ENCODE measurements at places on chromosomes 7 and 10.
A peak's percentile ranks its signal among the peaks of the same experiment; 100 is the strongest.

- no peak for DNase-seq
Measured at GRCh38 chr7:73879977-73880681, 19.2 kb downstream of the TMEM270 start.

DNA sequence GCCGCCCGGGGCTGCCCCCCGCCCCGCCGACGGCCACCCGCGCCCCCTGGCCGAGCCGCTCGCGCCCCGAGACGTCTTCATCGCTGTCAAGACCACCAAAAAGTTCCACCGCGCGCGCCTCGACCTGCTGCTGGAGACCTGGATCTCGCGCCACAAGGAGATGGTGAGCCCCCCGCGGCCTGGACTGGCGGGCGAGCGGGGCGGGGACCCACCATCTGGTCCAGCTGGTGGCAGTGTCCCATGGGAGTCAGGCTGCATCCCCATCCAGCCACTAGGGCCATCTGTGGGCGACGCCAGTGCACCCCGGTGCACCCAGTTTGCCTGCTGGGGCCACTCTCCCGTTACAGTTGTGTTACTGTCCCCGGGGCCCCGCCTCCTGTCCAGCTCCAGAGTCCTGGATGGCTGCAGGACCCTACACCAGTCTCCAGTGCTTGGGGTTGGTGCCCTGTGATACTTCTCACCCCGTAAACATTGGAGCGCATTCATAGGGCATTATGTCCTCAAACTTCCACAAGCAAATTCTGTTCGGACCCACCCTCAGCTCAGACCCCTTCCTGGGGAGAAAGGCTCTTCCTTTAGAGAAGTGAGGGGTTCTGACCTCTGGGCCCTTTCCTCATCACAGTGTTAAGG, 672 bp downstream of the LFNG start:
- no peak for DNase-seq

DNA sequence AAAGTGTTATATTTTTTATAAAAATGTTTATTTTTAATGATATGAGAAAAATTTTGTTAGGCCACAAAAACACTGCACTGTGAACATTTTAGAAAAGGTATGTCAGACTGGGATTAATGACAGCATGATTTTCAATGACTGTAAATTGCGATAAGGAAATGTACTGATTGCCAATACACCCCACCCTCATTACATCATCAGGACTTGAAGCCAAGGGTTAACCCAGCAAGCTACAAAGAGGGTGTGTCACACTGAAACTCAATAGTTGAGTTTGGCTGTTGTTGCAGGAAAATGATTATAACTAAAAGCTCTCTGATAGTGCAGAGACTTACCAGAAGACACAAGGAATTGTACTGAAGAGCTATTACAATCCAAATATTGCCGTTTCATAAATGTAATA, 64.8 kb upstream of the CAPZA2 start:
- DNase-seq = peak; percentile 50

GRCh38 chr7:78197447-78197846, 398.9 kb downstream of the PHTF2 start:
- no peak for DNase-seq

DNA sequence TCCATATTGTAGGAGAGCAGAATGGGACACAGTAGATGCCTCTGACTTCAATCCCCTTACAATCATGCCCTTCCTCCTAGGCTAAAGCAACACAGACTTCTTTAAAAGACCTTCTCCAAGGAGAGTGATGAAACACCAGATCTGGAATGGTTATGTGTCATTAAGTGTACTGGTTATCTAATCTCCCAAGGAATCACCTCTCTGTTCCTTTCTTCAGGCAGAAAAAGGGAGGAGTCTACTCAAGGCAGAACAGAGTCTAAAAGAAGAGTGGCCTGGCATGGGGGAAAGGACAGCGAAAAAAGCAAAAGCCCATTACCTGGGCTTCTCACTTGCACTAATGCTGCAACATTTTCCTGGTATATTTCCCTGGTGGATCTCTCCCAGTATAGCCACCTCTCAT, 2.9 kb downstream of the ELMO1 start:
- no peak for DNase-seq

- no peak for DNase-seq
Measured at GRCh38 chr7:78055599-78055998, 257.0 kb downstream of the PHTF2 start.

DNA sequence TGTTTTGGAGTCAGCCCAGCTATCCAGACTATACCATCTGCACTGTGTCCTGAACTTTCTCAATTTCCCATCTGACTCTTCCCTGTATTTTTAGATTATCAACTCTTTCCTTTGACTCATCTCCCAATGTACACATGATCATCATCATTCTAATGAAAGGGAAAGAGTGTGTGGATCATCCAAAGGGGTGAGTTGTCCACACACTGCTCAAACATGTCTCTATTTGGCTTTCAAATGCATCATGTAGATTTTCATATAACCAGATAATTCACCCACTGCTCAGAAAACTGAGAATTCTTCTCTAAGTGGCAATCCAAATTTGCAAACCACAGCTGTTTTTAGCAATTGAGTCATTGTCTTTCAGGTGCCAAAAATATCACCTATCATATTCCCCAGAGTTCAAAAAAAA, 190.2 kb upstream of the HPS1 start:
- no peak for DNase-seq

DNA sequence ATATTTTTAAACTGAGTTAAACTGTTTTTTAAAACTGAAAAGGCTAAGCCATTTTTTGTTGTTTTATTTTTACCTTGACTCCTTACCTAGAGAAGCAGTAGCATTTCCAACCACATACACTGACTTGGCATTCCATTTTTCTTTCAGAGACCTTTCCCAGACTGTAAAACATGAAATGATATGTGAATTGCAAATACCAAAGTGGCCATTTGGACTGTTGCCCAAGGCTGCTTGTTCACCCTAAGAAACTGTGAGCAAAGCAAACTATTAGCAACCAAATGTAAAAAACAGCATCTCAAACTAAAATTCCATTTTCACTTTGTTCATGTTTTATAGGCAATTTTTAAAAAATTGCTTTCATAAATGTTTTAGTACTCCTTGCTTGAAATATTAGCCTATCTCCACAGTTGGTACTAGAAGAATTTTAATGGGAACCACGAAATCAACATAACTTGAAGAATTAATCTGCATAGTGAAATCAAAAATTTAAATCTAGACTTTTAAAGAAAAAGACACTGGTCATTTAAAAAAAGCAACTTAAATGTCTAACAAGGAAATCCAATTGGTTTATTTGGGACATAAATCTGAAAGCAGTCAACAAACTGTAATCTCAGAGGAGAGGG, 10.8 kb downstream of the UROS start:
- peak; percentile 4 for DNase-seq

DNA sequence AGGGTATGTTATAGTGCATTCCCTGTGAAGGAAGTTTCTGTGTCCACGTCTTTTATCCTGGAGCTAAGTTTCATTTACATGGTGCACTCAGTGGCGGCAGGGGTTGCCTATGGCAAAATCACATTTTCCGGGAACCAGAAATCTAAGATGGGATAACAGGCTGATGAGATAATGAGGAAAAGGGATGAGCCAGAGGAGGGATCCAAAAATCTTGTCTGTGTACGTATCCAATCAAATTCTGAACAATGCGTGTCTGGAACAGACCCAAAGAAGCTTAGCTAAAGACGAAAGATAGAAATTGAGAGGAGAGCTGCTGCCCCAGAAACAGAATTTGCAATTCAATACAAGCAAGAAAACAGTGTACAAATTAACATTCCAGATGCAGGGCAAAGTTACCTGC, 16.1 kb downstream of the LANCL2 start:
- no peak for DNase-seq

DNA sequence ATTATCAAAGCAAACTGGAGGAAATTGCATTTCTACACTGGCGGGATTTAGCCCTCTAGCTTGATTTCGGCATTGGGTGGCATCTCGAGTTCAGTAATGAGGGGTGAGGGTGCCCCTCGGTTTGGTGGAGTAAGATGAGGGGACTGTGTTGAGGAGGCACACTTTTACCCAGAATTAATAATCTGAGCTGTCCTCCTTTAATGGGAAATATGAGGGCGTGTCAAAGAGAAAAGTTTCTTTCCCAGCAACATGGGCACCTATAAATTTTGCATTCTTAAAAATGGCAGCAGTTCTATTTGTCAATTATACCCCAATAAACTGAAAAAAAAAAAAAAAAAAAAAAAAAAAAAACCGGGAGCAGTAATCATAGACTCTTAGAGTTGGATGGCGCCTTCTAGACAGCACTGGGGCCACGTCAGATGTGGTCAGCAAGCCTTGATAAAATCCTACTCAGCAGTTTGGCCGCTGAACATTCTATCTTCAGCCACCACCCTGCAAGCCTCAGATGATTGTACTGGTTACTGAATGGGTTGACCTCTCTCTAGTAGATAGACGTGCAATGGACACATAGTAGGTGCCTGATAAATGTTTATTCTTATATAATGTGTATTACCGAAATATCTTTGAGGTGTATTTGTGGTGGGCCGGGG, 931 bp downstream of the PAPSS2 start:
- peak; percentile 61 for DNase-seq

GRCh38 chr7:125193263-125193662, 263.6 kb upstream of the POT1 start:
- no peak for DNase-seq

DNA sequence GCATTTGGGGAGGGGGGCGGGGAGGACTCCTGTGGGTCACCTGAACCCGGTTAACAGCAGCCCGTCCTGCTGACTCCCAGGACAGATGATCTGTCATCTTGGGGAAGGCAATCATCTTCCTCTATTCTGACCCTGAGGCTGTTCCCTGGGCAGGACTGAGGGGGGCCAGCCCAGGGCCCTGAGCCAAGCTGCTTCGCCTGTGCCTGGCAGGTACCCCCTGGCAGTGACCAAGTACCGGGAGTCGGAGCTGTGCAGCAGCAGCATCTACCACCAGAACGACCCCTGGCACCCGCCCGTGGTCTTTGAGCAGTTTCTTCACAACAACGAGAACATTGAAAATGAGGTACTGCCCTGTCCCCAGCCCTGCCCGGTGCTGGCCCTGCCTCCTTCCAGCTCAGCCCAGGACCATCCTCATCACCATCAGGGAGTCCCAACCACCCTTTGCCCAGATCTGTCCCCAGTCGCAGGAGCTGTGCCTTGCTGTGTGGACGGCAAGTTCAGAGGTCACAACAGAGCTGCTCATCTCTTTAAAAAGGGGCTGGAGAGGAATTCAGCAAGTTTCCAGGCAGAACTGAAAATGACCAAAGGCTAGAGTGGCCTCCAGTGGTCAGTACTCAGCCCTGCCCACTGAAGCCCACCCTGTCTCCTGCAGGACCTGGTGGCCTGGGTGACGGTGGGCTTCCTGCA, 8.1 kb downstream of the AOC1 start:
- no peak for DNase-seq

DNA sequence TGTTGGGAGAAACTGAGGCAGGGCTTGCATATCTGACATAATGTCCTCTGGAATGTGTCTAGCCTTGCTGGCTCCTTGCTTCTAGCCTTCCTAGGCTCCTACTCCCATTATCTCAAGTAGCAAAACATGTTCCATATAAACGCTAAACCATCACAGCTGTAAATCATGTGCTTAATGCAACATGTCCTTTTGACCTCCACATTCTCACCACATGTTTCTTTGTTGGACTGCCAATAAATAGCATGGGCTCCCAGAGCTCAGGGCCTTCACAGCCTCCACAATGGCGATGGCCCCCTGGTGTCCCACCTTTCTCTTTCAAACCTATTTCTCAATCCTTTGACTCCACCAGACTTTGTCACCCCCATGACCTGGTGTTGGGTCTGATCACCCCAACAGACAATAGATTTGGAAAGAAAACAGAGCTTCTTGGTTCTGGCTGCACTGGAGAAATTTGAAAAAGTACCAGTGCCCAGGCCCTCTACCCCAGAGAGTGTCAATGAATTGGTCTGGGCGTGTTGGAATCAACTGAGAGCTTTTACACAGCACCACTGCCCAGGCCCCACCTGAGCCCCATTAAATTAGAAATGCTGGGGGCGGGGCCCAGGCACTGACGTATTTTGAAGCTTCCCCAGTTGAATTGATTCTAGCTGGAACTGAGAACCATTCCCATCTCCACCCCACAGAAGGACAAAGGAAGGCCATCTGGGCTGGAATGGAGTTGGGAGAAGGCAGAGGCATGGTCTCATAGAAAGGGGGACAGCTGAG, 41.3 kb upstream of the GGCT start:
- no peak for DNase-seq

- DNase-seq = peak; percentile 6
Measured at GRCh38 chr10:27192284-27192683, 37.1 kb downstream of the MASTL start.

- DNase-seq = no peak
Measured at GRCh38 chr7:50068026-50068425, 25.0 kb downstream of the ZPBP start.

- DNase-seq = no peak
Measured at GRCh38 chr7:129616530-129616929, 5.0 kb downstream of the NRF1 start.

GRCh38 chr10:14456218-14456869, 125.6 kb upstream of the FRMD4A start:
- no peak for DNase-seq

DNA sequence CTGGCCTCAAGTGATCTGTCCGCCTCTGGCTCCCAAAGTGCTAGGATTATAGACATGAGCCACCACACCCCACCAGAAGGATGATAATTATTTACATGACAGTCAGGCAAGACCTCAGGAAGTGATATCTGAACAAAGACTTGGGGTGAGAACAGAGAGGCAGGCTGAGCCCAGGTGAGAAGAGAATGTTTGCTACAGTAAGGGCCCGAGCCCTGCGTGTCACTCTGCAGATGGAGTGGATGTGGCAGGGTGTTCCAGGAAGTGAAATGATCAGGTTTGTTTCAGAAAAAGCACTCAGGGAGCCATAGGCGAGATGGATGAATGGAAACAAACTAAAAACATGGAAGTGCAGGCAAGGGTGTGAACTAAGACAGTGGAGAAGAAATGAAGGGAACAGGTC, 22.2 kb downstream of the SFMBT2 start:
- no peak for DNase-seq

Data from umbilical cord (tissue), 2 donors.